ENCODE measurements at places on chromosomes 11 and 22. TPM values are rescaled to one million over a fixed set of nuclear protein-coding genes. Genes with fewer than 3 reads are reported as not detected.

PPFIA1 gene
- 18.8 TPM for total RNA-seq

OR4A5 gene
- not detected for total RNA-seq

KRTAP5-8 gene
- total RNA-seq, result not detected

SCARF2 gene
- 3.1 TPM for total RNA-seq

ELFN2 gene
- 1.9 TPM for total RNA-seq

DAGLA gene
- 0.16 TPM for total RNA-seq

OR5P2 gene
- not detected for total RNA-seq

CRYBB2 gene
- not detected for total RNA-seq

APLNR gene
- total RNA-seq, result not detected

C11orf54 gene
- 3.7 TPM for total RNA-seq

ANGPTL5 gene
- not detected for total RNA-seq

YPEL4 gene
- not detected for total RNA-seq
